ENCODE measurements at places on chromosomes 2 and 18.

DNA sequence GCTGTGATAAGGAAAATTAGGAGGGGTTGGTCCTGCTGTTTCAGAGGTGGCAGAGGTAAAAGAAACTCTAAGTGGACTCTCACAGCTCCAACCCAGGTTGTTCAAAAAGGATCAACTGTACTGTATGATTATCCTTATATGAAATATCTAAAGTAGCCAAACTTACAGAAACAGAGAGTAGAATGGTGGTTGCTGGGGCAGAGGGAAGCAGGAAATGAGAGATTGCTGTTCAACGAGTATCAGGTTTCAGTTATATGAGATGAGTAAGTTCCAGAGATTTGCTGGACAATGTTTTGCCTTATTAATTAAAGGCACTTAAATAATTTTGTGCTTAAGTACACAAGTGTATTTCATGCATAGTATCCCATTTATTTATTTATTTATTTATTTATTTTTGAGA is 972.0 kb upstream of the LRRTM1 start:
- no peak for DNase-seq

- DNase-seq = no peak
Measured at GRCh38 chr2:177617849-177618248, 225.3 kb downstream of the AGPS start.

DNA sequence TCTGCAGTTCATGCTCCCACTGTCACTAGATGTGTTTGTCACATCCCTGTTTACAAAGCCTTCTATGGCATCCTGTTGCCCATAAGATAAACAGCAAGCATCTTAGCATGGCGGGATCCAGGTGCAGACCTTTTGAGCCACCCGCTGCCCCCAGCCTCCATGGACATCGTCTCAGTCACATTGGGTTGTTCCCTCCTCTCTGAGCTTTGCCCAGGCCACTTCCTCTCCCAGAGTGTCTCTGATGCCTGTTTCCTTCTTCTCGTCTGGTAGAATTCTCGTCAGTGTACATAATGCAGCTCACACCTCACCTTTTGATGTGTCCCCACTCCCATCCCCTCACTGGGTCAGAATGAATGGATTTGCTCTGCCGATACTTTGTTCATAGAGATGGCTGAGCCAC is 239.0 kb upstream of the APCDD1 start:
- DNase-seq = no peak

DNA sequence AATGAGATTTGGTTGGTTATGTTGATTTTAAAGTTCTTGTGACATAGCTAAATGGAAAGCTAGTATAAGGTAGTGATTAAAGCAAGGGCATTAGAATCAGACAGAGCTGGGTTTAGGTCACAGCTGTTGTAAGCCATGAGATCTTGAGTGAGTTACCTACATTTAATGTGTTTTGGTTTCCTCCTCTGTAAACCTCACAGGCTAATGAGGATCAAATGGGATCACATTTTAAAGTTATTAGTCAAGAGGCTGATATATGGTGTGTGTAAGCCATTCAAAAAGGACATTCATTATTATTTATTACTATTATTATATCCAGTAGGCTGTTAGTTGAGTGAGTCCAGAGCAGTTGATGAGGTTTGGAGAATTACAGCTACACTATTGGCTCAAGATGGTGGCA is 416.2 kb downstream of the IRS1 start:
- DNase-seq = no peak

DNA sequence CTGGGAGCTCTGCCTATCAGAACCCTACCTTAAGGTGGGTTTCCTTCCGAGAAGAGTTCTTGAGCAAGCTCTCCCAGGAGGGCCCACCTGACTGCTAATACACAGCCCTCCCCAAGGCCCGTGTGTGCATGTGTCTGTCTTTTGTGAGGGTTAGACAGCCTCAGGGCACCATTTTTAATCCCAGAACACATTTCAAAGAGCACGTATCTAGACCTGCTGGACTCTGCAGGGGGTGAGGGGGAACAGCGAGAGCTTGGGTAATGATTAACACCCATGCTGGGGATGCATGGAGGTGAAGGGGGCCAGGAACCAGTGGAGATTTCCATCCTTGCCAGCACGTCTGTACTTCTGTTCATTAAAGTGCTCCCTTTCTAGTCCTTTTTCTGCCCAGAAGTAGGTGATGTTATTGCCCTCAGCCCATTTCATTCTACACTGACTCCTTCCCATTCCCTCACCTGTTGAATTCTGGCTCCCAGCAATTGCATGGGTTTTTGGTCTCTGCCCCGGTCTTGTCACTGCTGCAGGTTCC is 6.5 kb downstream of the TMEM37 start:
- no peak for DNase-seq

DNA sequence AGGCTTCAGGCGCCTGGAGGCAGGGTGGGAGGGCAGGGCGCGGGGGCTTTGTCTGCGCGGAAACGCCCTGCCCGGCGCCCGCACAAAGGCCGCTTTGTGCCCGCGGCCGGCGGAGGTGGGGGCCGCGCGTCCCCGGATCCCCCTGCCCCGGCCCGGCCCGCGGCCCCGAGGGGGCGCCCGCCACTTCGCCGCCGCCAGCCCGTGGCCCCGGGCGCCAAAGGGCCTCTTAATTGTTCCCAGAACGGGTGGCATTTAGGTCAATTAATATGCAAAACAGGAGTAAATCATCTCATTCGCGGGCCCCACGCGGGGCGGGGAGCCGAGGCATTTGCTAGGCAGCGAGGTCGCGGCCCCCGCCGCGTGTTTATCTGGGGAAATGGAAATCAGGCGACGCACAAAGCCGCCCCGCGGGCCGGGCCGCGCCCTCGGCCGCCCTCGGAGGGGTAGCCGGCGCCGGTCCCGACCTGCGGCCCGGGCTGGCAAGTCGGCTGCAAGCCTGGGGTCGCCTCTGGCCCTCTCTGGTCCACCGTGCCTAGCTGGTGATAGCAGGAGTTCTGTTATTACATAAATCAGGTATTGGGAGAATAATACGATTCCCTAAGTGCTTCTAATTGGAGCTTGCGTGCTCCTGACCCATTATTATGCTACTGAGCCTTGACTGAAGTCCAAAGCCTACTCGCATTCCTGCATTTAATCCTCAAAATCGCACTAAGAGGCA is 148.2 kb upstream of the GLI2 start:
- no peak for DNase-seq

- no peak for DNase-seq
Measured at GRCh38 chr2:38735999-38736320, 15.2 kb downstream of the SRSF7 start.

DNA sequence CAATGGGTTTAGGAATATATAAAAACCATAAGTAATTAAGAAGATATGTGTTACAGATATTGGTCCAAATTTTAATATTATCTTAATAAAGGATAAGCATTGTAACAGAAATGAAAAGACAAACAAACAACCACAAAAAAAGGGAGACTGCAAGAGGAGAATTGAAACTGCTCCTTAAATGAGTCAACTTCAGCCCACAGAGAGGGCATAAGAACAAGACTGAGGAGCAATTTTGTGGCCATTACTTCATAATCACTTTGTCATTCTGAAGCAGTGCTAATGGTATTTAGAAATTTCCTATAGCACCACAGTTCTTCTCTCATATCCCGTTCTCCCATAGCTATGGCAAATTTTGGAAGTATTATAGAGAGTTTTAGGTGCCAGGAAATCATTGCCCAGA is 193.2 kb upstream of the HNMT start:
- no peak for DNase-seq

GRCh38 chr2:120986898-120987650 is 251.4 kb downstream of the GLI2 start:
- DNase-seq = no peak

- no peak for DNase-seq
Measured at GRCh38 chr2:217915706-217916105, 87.1 kb downstream of the TNS1 start.

DNA sequence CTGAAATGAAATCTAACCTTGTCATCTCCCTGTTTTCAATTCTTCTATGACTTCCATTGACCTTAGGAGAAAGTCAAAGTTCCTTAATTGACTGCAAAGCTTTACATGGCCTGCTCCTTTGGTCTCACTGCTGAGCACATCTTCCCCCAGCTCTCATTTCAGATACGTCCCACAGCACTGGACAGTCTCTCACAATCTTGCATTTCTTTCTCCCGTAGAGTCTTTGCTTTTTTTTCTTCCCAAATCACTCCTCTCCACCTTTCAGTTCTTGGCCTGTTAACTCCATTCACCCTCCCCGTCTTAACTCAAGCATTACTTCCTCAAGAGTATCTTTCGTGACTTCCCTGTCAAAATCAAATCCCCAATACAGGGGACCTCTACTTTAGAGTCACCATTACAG is 67.2 kb downstream of the DDX1 start:
- no peak for DNase-seq

DNA sequence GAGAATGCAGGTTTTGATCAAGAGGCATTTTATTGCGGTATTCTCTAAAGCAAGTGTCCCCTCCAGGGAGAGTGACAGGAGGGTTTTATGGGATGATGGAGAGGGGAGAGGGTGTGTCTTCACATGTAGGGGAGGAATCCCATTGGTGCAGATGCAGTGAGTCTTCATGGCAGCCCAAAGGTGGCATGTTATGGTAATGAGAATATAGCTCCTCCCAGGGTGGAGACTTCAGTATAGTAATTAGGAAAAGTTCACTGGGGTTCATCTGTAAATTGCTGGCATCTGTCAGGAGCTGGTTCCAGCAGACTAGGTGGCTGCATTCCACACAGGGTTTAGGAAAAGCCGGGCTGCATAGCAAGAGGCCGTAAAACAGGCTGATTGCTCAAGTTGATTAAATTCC is 230.7 kb upstream of the CCDC68 start:
- no peak for DNase-seq
